Cortex of kidney (tissue), 1 donor: ENCODE measurements at places on chromosomes 4 and X.

- DNase-seq: no peak
Measured at GRCh38 chrX:118506805-118507480, 11.3 kb downstream of the DOCK11 start.

GRCh38 chr4:40702137-40702799 lies 47.5 kb upstream of the NSUN7 start:
- DNase-seq: no peak

DNA sequence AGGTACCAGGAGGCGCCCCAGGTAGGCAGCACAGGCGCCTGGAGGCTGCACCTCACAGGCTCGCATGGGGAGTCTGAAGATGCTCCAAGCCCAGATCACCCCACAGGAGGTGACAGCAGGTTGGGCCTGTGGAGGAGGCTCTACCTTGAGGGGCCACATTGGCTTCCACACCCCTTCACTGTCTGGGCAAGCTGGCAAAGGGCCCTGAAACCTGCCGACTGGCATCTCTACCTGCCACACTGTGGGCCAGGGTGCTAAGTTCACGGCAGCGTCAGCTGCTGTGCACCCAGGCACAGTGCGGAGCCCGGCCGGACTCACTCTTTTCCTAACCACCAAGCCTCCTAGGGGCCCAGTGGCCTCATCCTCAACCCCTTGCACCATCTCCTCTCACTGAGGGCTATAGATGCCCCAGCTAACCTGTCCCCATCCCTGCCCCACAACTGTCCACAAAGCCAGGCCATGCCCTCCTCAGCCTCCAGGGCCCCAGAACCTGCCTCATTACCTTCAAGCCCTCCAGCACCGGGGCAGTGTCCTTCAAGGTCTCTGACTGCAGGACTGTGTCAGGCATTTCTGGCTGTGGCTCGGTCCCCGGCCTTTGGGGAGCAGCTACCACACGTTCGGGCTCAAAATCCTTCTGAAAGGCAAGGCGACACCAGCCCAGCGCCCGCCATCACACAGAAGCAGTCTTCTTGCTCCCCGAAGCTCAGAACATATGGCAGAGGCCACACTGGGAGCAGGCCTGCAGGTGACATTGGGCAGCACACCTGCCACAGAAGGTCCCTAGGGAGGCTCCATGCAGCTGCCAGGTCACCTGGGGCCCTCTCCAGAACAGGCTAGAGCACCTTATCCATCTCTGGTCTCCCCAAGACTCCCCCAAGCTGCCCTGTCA lies 28.8 kb downstream of the FGFR3 start:
- DNase-seq: no peak

- no peak for DNase-seq
Measured at GRCh38 chr4:114815760-114816159, 217.2 kb downstream of the UGT8 start.

GRCh38 chr4:72360075-72360474 lies 208.9 kb downstream of the ADAMTS3 start:
- no peak for DNase-seq

DNA sequence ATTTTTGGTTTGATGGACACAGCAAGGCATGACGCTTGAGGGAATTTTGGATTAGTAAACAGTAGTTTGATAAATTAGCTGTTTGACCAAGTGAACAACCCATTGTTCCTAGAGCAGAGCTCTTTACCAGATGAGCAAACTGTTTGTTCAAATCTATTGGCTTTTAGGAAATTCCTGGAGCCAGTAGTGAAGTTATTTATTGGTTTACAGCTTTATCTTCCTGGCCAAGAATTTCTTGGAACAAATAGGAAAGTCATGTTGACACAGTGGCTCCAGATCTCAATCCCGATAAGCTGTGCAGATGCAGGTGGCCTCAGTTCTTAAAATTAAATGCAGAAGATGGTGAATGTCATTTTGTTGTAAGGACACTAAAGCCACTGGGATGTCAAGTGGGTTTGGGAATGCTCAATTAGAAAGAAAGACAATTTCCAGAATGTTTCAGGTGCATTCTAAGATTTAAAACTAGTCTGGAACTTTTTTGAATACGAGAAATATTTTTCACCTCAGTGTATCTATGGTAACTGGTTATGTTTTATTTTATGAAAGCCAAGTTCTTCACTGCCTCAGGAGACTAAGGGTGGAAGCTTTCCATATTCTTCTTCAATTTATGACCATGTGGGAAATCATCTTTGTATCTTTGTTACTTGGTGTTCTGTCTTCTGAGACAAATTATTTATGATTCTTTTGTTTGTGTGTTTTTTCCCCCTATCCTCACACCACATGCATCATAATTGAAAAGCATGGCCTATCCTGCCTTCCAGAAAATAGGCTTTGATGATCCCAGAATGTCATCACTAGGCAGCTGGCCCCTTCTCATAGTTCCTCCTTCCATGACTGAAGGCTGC lies 554.5 kb downstream of the STIM2 start:
- DNase-seq: no peak

- no peak for DNase-seq
Measured at GRCh38 chr4:38684951-38685844, 21.2 kb downstream of the KLF3 start.

GRCh38 chrX:99663136-99663535 lies 746.9 kb downstream of the PCDH19 start:
- DNase-seq: no peak

GRCh38 chrX:124338733-124339514 lies 6.5 kb downstream of the TEX13D start:
- no peak for DNase-seq

GRCh38 chr4:32470087-32470585 lies 1750.0 kb downstream of the PCDH7 start:
- no peak for DNase-seq

DNA sequence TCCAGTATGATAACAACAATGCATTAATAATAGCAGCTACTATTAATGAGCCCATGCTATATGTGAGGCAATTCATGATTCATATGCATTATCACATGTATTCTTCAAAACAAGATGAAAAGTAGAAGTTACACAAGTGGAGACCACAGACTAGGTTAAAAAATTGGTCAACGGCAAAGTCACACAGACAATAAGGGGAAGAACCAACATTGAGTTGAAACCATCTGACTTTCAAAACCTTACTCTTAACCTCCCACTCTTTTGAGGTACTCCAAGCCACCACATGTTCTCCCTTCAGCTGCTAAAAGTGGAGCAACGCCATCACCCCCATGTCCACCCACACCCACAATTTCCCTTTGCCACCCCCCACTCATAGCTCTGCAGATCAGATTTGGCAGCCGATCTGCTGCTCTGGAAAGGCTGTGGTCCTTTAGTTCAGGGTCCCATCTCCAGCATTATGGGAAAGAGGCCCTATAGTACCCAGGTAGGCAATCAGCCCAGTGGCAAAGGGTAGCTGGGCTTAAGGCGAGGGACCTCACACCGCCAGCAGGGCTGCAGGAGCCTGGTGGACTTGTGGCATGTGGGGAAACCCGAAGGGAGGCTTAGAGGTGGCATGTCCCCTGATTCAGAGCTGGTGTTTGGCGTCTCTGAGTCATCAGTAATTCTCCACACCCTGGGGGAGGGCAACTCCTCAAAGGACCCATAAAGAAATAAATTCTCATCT lies 33.5 kb upstream of the CYBB start:
- no peak for DNase-seq

DNA sequence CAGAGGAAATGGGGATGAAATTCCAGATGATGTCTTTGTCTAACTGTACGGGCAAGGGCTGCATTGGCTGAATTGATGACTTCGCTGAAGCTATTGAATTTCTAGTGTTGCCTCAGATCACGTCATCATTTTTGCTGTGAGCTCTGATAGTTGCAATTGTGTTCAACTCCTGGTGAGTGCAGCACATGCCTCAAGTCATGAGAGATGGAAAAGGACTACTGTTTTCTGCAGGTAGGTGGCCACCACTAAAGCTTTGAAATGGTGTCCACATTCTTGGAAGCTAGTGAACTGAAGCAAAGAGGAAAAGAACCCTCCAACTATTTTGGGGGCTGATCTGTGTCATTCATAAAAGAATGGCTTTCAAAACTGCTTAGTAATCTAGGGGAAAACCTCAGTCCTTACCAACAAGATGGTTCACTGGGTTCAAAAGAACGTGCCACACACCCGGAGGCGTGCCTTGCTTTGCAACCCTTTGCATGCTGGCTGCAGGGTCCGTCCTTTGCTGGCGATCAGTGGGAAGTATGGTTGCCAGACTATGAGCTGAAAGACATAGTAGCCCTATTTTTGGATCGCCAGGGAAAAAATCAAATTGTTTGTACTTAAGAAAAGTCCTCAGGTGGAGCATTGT lies 88.1 kb upstream of the STOX2 start:
- no peak for DNase-seq

GRCh38 chr4:151677193-151677592 lies 83.6 kb downstream of the GATB start:
- no peak for DNase-seq

DNA sequence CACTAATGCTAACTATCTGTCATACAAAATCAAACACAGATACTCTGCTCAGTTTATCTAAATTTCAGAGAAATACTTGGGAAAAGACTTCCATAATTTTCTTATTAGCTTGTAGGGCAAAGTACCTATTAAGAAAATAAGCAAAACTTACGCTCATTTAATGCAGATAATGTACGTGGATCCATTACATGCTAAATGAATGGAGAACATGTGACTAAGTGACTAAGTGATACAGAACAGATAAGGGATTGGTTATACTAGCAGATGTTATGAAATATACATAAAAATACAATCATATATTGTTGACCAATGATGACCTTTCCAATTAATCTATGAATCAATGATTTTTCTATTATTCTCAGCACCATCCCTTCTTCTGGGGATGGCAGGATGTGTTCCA lies 25.7 kb downstream of the EREG start:
- no peak for DNase-seq

DNA sequence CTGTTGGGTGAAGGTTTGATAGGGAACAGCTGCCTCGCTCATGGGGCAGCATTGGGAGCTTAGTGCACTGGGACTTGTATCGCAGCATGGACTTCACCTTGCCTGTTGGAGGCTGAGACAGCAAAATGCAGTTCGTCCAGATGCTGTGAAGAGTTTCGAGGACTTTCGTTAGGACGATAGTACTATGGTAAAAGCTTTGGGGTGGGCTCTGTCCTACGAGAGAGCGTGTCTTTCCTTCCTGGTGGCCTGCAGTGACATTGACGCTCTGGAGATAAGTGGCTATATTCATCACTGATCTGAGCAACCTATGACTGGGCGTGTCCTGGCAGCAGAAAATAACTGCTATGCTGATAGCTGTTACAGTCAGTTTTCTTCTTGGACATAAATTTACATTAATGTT lies 44.8 kb downstream of the ARHGAP10 start:
- DNase-seq: no peak

GRCh38 chr4:120692964-120693363 lies 229.6 kb downstream of the PRDM5 start:
- DNase-seq: no peak

DNA sequence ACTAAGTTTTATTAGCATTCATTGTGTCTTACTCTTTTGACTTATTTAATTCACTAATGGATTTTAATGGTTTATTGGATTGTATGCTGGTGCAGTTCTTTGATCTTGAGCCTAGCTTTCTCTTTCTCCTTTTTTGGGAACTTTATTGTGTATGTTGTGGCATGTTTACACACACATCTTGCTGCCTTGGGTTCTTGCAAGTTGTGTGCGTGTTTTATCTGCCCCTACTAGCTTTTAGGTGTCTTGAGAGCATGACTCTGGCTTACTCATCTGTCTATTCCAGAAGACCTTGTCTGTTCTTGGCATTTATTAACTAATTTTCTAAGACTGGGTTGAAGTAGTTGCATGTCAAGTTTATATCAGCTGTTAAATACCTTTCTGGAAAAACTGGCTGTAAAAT lies 2.7 kb downstream of the TMEM165 start:
- DNase-seq: no peak

GRCh38 chr4:95506264-95506663 lies 42.5 kb downstream of the UNC5C start:
- DNase-seq: no peak

- no peak for DNase-seq
Measured at GRCh38 chrX:5449323-5449722, 779.3 kb downstream of the NLGN4X start.

GRCh38 chr4:20272411-20272872 lies 20.7 kb downstream of the SLIT2 start:
- DNase-seq: no peak

DNA sequence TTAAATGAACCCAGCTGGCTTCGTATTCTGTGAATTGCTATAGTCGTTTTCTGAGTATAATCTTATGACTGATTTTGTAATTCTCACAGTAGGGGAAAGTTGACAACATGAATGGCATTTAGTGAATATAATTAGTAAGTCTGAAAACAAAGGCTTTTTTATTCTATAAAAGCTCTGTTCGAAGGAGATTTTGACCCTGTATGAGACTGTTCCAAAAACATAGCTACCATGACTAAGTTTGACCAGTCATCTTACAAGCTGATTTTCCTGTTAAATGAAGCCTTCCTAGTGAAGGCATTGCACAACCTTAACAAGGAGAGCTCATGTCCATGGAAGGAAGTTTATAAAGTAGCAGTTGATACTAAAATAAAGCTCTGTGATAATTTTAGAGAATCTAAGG lies 242.3 kb downstream of the RPA4 start:
- DNase-seq: no peak

GRCh38 chr4:83212041-83212851 lies 72.4 kb downstream of the COQ2 start:
- no peak for DNase-seq

GRCh38 chrX:17606231-17606630 lies 131.1 kb upstream of the SCML1 start:
- no peak for DNase-seq

DNA sequence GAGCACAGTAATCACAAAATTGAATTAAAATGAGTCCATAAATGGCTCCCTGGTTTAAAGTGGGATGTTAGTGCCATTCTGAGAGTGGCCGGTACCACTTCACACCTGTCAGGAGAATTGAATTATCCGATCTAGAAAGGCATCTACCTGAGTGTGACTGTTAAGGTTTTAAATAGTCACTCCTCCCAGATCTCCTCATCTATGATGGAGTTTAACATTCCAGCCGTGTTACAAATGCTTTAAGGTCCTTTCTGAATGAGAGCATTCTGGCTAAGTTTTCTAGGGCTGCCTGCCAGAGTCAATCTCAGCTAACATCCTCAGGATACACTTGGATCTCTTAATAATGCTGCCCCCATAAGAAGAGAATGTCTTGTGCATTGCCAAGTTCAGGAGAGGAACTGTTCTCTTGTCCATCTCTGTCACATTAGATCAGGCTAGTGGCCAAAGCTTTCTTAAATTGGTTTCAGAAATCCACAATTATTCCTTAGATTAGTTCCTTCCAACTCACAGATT lies 231.1 kb downstream of the SLC39A8 start:
- DNase-seq: no peak

GRCh38 chr4:144715230-144715629 lies 69.3 kb downstream of the HHIP start:
- DNase-seq: no peak

DNA sequence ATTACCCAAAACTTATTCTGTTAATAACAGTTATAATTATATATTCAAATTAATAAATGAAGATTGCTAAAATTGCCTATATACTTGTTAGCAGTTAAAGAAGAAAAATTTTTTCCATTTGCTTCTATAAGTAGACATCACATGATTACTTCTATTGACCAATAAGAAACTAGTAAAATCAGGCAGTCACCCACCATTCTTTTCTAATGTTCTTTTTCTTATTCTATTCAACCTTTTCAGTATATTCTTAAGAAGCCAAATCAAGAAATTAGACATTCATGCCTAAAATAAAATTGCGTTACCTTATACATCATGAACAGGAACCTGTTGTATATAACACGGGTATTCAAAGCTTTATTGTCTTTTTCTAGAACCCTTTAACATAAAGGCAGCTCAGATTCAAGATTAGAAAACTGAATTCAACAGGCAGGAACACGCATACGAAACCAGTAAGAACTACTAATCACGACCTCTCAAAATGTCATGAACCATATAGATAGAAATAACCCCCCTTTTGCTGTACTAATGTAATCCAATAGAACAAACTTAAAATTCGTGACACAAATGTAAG lies 568.1 kb upstream of the DIPK2B start:
- DNase-seq: no peak
